HS-27A (cell line): ENCODE measurements at places on chromosomes 11 and 22.

DNA sequence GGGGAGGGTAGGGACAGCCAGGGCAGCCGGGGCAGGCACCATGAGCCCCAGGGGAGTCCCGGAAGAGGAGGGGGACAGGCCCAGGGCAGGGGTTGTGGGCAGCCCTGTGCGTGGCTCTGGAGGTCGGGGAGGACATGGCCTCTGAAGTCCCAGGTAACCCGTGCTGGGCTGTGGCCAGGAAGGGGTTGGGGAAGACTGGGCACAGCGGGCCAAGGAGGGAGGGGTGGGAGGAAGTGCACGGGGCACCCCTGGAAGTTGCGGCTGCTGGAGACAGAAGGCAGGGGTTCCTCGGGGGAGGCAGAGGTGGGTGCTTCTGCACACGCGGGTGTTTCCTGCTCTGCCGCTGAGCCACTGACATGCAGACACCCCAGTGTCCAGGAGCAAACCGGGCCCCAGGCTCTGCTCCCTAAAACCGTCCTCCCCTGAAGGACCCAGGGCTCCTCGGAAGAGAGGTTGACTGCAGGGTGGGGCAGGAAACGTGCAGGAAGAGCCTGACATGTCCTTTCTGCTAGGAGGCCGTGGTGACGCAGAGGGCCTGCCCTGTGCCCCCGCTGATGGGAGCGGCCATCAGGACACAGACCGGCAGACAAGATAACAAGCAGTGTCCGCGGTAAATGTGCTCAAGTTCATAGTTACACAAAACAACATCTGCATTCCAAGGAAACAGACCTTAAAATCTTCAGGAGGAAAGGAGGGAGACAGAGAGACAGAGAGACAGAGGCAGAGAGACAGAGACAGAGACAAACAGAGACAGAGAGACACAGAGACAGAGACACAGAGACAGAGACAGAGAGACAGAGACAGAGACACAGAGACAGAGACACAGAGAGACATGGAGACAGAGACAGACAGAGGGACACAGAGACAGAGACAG lies 5.7 kb downstream of the TNNI2 start:
- DNase-seq: no peak

DNA sequence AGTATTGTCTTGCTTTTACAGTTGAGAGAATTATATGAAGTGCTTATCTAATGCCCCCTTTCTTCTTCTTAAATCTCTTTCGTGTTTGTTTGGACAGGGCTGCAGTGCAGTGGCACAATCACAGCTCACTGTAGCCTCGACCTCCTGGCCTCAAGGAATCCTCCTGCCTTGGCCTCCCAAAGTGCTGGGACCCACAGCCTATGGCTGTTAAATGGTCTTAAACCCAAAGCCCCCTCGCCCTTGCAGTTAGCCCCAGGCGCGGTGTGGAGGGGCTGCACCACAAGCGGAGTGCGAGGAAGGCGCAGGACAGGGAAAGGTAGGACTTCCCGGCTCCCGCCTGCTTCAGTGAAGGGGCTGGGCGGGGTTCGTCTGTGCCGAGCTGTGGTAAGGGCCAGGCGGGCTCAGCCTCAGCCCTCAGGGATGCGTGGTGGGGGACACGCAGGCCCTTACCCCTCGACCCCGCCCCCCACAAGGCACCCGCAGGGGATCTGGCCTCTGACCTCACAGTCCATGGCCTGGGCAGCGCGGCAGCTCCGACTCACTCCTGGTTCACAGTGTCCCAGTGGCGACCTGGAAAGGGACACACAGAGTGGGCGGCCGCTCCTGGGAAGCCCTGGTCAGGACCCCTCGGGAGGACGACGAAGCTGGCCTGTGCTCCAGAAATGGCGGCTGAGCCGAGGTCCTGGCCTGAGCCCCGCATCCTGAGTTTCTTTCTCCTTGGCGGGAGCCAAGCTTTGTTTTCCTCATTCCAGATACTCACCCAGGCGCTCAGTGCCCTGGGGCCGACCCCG lies 24.5 kb downstream of the BID start:
- DNase-seq: no peak

GRCh38 chr11:76288166-76288980 lies 82.1 kb upstream of the WNT11 start:
- no peak for DNase-seq

DNA sequence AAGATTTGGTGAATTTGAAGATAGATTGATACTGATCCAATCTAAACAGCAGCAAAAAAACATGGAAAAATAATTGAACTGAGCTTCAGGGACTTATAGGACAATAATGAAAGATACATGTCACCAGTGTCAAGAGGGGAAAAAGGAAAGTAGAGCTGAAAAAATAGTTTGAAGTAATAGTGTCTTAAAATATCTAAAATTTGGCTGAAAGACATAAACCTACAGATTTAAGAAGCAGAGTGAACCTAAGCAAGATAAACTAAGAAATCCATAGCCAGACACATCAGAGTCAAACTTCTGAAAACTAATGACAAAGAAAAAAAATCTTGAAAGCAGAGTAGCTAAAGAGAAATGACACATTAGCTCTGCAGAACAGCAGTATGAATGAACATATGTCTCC lies 67.7 kb downstream of the TRIM44 start:
- DNase-seq: no peak

DNA sequence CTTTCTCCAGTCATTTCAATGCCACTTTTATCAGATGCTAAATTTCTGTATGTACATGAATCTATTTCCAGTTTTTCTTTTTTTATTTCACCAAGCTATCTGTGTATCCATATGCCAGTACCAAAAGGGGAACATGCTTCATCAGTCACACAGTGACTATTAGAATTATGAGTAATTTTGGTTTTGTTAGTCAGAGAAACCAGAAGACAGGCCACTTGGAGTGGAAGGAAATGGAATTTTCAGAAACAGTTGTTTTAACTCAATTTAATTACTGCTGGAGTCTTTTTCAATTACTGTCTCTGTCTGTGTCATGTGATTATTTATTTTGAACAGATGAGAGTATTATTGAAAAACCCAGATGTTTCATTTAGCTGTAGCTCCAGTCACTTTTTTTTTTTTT lies 84.6 kb upstream of the ANO3 start:
- no peak for DNase-seq

DNA sequence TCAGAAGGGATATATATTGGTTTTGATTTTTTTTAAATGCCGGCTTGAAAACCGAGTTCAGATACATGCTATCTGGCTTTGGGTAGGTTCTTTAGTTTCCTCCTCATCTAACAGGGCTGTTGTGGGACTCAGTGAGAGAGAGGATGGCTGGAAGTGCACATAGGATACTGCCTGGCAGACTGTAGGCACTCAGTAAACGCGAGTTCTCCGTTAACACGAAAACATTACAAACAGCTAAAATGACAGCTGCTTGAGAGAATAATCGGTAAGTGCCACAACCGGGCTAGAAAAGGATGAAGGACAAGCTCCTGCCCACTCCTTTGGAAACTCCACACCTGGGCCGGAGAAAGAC lies 369 bp downstream of the XRRA1 start:
- DNase-seq: no peak

DNA sequence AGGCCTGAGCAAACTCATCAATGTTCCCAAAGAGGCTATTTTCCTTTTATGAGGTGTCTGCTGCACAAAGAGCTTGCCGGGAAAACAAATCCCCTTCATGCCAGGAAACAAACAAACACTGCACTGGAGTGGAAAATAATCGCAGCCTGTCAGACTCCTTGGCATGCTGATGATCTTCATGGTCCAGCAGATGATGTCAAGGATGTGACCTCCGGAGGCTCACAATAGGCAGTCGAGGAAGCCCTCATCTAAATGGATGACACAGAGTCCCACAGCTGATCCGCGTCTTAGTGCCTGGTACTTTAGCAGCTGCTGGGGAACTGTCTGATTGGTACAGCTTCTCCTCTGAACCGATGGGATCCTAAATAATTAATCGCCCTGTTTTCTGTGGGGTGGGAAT lies 187.6 kb downstream of the TENM4 start:
- DNase-seq: no peak

DNA sequence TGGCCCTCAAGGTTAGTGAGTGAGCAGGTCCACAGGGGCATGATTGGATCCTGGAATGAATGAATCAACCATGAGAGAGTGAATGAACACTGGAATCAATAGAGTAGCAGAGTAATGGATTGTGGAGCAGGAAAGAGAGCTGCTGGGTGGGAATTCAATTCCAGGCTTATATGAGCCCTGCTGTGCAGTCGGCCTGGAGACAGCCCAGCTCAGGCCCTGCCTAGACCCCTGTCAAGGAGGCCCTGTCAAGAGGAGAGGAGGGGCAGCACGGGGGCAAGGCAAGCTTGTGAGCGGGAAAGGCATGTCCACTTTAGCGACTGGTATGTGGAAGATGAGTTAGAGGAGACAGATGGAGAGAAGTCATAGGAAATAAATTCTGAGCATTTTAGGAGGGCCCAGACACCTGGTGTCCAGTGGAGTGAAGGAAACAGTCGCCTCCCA lies 1.3 kb upstream of the FOLR1 start:
- no peak for DNase-seq

GRCh38 chr11:93020248-93021046 lies 51.0 kb downstream of the MTNR1B start:
- peak; percentile 60 for DNase-seq

GRCh38 chr11:61477126-61477525 lies 31.4 kb upstream of the LRRC10B start:
- no peak for DNase-seq

DNA sequence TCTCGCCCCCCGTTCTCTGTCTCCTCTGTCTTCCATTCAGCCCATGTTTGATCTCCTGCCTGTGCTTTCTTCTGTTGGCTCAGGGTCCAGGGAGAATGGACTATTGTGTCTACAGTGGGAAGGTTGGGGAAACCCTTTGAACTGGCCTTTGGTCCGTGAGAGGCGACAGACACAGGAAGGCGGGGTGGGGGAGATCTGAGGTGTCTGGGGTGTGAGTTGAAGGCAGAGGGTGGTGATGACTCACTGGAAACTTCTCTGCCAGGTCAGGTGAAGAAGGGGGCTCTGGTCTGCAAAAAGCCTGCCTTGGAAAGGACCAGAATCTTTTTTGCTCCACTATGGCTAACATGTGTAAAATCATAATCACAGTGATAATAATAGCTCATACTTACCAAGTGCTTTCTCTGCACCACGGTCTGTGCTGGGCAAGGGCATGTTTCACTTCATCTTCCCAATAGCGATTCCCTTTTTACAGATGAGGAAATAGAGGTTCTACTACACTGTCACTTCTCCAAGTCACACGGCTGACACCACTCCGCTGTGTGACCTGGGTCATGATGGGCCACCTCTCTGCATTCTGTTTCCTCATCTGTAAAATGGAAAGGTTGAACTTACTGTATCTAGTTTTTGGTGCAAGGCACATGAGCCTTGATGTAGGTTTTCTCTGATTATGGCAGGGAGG lies 99.8 kb upstream of the ALX4 start:
- no peak for DNase-seq

DNA sequence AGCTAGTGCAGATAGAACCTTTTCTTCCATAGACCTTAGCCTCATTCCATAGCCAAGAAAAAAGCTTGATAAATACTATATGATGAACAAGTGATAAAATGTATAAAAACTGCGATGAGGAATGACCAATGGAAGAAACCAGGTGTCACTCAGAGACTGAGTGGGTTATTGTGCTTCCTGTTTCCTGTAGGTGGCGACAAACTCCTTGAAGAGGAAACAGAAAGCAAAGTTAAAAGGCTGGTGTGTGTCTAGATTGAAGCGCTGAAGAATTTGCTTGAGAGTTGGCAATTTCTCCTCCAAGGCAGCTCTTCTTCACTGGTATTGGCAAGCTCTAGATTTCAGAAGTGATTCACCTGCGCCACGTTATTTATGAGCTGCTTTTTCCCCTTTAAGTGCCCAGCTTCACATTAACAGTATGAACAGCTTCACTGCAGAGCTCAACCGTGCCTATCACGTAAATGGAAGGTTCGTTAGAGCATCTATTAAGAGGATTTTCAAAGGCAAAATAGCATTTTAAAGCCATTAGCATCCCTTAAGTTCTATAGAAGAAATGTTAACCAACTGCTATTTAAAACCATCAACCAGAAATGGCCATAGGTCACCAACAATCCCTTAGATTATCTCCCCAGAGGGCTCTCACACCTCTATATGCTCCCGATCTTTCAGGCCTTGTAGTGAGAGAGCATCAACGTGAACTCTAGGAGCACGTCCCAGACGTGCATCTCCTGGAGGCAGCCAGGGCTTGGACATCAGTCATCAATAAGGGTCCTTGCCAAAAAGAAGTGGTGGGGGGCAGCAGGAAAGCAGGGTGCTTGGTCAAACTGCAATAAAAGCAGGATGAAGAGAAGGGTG lies 179.4 kb downstream of the CADM1 start:
- DNase-seq: no peak

DNA sequence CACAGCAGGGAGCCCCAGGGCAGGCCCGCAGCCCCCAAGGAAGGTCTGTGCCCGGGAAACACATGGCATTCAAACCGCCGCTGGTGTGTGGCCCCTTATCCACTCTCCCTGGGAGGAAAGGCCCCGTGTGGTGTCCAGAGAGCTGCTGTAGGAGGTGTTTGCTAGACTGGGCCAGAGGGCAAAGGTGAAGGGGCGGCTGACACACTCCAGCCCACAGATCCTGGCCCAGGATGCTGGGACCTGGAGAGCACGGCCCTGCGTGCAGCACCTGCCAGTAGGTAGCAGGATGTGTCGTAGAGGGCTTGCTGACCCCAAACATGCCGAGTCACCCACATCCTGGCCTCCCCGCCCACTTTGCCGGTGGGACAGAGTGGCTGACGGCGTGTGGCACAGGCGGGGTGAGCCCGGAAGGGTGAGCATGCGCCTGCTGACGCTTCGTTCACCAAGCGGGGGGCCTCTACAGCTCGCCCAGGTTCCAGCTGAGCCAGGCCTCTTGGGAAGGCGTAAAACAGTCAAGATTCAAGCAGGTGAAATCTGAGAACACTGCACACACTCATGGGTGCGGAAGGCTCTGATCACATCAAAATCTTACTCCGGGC lies 11.0 kb downstream of the OSBPL5 start:
- DNase-seq: no peak

- DNase-seq: no peak
Observed at GRCh38 chr11:11740836-11741235, 100.9 kb upstream of the USP47 start.
